ENCODE measurements at places on chromosomes 4 and X. TPM values are rescaled to one million over a fixed set of nuclear protein-coding genes. Genes with fewer than 3 reads are reported as not detected.
A peak's percentile ranks its signal among the peaks of the same experiment; 100 is the strongest.

Gene GATA1
- not detected for total RNA-seq

Gene P2RY8
- total RNA-seq, result 0.20 TPM

GRCh38 chr4:5373327-5373726, 322.0 kb downstream of the STK32B start:
- DNase-seq, result no peak

DNA sequence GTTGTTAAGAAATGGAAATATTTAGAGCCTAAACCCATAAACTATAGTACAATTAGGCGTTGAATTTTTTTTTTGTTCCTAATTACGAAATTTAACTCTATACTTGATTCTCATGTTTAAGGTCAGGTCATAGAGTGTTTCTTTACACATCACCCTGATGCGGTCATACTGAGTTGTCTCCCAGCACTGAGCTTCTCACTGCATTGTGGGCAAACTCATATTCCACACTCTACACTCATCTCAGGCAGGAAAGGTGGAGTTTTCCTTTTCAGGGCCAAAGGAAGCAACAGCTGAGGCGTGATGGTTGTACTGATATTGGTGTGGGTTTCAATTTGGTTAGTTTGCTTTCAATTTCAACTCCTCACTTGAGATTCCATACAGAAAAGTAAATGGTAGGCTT, 75.4 kb downstream of the FAT4 start:
- DNase-seq, result peak; percentile 1

GRCh38 chr4:78482281-78482680, 69.3 kb upstream of the ANXA3 start:
- DNase-seq, result peak; percentile 60

DNA sequence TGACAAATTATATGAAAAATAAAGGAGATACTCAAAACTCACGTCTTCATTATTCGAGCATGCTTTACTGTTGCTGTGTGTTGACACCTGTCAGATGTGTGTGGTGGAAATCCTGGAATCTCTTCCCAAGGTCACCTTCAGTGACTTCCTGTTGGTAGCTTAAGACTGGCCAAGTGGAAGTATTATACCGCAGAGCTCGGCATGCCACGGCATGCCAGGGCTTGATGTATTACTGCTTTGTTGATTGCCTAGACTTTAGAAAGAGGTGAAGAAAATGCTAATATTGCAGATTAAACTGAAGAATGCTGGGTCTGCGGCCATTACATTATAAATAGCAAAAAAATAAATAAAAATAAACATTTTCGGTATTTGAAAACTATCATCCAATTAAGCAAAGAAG, 4.6 kb downstream of the TREX2 start:
- no peak for DNase-seq

DNA sequence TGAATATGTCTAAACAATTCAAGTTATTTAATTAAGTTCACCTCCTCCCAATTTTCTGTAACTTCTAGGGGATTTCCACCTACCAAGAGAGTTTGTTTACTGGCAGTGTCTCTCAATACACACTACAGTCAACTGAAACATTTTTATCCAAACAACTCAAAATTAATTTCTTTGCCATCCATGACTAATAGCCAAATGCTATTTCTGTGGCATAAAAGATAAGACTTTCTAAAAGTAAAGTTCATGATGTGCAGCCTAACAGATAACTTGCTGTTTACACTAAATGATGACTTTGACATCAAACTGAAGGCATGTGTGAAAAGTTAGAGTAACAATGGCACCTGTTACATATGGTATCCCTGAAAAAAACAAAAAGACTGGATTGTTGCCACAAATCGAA, 7.3 kb downstream of the TAB3 start:
- DNase-seq, result no peak

Measured in RPMI7951 (cell line).